AML-193 (cell line): ENCODE measurements at places on chromosomes 12 and 14.

GRCh38 chr12:130481392-130481879 lies 143.7 kb downstream of the PIWIL1 start:
- no peak for DNase-seq

GRCh38 chr14:26286081-26286912 lies 311.5 kb downstream of the NOVA1 start:
- DNase-seq, result no peak

DNA sequence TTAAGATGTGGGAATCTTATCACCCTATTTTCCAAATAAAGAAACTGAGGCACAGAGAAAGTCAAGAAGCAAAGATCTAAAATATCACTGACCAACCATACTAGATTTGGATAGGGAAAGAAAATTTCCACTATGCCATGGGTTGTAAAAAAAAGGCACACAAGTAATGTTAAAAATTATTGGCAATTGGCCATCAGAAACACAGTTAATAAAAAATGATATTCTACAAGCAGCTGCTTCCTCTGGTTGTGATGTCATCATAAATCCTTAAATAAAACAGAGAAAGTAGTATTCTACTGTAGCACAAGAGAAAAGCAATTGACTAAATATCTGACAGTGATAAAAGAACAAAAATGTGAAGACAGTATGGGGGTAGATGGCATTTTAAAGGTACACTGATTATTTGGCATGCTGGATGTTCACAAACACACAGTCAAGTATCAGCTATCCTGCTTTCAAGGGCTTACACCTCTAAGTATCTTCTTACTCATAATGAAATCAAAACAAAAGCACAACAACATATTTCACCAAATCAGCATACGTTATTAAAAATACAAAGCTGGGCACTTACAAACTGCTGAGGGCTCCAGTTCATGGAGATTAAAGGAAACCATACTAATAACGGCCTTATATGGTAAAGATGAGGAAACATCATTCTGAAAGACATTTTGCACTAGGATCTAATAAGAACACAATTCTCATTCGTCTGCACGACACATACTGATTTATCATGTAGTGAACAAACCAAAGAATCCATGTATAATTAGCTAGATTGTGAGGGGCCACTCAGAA lies 45.7 kb downstream of the CORO1C start:
- no peak for DNase-seq

GRCh38 chr12:113462117-113462774 lies 9.4 kb downstream of the LHX5 start:
- peak; percentile 4 for DNase-seq

GRCh38 chr12:120134307-120134980 lies 17.9 kb upstream of the RAB35 start:
- no peak for DNase-seq

DNA sequence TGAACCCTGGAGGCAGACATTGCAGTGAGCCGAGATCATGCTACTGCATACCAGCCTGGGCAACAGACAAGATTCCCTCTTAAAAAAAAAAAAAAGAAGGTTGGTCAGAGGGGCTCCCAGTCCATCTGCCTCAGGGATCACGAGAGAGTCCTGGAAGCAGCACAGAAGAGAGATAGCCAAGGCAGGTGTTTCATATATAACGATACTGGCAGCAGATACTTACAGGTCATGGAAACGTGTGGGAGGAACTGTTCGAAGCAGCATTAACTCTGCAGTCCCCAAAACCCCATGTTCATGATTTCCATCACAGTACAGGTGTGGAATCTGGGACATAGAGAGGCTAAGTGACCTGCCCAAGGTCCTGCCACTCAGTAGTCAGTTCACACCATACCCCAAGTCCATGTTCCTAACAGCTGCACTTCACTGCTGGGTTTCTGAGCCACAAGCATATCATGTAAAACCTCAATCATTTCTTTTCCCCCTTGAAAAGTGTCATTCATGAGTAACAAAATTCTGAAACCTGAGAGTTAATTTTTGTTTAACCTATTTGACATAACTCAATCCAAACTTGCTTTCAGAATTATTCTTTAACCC lies 16.7 kb downstream of the CDK2AP1 start:
- no peak for DNase-seq

DNA sequence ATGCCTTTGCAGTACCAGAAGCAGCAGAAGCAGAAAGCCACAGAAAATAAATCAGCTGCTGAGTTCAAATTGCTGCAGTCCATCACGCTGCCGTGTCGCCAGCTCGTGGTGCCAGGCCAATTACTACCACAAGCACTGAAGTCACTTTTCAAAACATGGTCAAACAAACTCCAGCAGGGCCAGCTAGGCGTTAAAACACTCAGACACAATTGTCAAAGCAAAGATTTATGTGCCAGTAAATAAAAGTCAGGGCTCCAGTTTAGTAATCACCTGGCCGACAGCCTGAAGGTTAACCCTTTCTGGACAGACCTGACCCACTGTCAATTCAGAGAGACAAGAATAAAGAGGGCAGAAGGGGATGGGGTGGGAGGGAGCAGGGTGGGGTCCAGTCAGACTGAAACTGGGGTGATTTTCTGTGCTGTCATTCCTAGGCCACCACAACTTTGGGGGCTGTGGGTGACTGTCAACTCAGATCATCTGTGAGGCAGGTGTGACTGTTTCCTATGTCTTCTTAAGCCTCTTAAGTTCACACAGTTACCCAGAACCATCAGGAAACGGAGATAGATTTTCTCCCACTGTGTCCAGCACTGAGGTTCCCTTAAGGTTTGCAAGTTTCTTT lies 109.8 kb upstream of the FUT8 start:
- DNase-seq, result no peak

GRCh38 chr14:65159281-65160062 lies 57.2 kb upstream of the MAX start:
- DNase-seq, result no peak
